ENCODE measurements at places on chromosomes 3 and 15.

DNA sequence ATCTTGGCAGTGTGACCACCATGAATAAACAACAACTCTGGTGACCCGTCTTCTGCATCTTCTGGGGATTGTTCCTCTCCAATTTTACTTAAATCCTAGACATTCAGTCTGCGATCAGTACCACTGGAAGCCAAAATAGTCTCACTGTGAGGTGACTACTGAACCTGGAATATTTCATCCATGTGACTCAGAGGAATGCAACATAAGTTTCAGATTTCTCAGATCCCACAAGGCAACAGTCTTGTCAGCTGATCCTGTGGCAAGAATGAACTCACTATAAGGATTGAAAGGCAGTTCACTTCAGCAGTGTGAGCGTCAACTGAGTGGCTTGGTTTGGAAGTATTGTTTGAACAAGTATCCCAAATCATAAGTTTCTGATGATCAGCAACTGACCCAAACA, 13.2 kb downstream of the NSUN3 start:
- no peak for DNase-seq

DNA sequence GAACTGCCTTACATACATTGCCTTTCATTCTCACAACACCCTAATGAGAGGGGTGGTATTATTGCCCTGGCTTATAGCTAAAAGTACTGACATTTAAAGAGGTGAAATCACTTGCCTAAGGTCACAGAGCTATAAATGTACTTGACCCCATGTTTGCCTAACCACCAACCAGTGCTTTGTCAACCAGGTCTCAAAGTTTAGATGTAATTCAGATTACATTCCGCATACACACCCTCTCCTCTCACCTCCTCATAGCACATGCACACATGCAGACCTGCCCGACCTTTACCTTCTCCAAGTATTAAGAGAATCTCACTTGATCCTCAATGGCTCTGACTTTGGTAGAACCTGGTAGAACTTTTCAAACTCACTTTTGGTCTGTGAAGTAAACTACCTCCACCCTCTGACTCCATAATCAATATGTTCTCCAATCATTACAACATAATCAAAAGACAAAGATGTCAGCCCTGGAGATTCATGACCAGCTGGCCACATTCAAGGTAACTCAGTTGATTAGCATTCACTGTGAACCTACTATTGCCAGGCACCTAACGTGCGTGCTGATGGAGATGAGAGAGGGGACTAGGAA, 63.2 kb upstream of the HES1 start:
- no peak for DNase-seq

DNA sequence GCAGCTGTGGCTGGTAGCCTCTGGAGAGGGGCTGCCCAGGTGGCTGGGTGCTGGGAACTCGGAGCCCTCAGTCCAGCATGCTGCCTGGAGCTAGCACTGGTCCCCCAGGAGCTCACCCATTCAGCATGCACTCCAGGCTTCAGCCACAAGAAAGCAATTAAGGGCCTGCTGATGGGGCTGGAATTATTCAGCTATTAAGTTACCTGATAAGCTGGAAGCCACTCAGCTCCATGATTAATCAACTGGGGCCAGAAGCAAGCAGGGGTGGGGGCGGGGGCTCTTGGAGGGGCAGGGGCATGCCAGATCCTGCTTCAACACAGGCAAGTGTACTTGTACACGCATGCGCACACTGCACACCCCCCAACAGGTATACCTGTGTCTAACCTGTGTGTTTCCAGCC, 22.1 kb upstream of the TMEM115 start:
- DNase-seq, result no peak

DNA sequence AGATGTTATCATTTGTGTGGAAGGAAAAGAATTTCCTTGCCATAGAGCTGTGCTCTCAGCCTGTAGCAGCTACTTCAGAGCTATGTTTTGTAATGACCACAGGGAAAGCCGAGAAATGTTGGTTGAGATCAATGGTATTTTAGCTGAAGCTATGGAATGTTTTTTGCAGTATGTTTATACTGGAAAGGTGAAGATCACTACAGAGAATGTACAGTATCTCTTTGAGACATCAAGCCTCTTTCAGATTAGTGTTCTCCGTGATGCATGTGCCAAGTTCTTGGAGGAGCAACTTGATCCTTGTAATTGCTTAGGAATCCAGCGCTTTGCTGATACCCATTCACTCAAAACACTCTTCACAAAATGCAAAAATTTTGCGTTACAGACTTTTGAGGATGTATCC, 15.1 kb downstream of the KLHL24 start:
- DNase-seq, result no peak

GRCh38 chr15:31843426-31844055, 186.8 kb upstream of the CHRNA7 start:
- no peak for DNase-seq

DNA sequence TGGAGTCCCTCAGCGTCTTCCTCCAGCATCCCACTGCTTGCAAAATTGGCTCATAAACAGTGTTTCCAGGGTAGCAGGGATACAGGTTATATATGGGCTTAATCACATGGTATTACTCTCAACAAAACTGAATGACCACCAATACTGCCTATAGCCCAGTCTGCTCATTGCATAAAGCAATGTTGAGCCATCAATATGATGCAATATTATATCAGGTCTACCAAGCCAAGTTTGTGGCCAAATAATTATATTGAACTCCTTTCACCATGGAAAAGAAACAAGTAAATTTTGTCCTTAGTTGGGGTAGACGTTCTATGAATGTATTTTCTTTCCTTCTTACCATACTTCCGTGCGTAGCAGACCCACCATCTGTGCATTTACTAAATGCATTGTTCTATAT, 652.3 kb downstream of the ROBO1 start:
- DNase-seq, result no peak

Data from NCI-H1930 (cell line).